Activated CD8-positive, alpha-beta memory T cell treated with anti-CD3 and anti-CD28 coated beads for 1 hour (primary cell): ENCODE measurements at places on chromosomes 3 and 15.

DNA sequence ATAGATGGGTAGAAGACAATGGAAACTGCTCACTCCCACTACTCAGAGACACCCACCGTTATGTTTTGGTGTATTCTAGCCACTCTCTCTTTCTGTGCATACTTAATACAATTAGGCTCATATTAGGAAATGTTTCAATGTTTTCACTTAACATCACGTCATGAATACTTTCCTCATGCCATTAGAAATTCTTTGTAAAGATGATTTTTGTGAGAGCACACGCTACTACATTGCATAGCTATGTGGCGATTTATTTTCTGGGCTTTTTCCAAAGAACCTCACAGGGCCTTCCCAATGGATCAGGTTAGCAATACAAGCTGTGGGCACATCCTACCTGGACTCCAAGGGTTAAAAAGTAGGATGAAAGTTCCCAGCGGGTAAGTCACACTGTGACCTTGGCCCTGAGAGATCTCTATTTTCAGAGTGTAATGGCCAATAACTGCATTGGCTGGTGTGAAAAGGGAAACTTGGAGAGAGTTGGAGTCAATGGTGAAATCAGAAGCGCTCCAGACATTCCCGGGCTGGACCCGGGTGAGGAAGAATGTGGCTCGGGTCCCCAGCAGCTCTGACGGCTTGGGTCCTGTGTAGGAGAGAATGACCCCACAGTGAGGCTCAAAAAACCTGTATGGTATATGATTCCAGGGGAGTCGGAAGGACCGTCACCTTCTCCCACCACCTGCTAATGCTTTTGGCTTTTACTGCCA is 25.8 kb upstream of the TGM5 start:
- DNase-seq = no peak

DNA sequence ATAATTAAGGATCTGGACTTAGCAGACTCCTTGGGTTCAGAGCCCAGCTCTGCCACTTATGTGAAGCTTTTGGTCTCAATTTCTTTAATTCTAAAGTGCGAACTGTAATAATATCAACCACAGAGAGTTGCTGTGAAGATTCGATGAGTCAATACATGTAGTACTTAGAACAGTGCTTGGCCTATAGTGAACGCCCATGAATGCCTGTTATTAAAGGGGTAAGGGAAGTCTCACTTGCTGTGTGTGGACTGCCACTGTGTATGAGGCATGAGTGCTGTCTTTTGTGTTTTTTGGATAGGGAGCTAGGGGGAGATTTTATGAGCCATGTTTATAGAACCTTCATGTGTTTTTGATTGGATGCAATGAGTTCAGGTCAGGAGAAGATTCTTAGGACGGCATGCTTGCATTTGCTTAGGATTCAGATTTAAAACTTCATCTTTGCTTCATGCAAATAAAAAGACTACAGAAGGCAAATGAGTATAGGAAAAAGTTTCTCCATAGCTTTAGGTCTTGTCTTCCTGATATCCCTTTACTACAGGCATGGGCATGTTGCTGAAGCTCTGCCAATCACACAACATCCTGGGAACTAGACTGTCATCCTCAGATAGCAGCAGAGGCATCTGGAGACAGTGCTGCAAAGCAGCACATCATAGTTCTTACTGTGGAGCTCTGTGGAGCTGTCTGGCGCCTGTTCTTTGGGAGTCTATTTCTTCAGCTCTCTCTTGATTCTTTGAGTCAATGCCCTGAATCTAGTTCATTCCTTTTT is 50.0 kb downstream of the PLS1 start:
- no peak for DNase-seq

- DNase-seq = no peak
Measured at GRCh38 chr3:186640929-186641328, 730 bp downstream of the FETUB start.

GRCh38 chr3:5663601-5664000 is 476.1 kb downstream of the EDEM1 start:
- DNase-seq = no peak

GRCh38 chr3:146189519-146190173 is 28.7 kb upstream of the PLOD2 start:
- no peak for DNase-seq

DNA sequence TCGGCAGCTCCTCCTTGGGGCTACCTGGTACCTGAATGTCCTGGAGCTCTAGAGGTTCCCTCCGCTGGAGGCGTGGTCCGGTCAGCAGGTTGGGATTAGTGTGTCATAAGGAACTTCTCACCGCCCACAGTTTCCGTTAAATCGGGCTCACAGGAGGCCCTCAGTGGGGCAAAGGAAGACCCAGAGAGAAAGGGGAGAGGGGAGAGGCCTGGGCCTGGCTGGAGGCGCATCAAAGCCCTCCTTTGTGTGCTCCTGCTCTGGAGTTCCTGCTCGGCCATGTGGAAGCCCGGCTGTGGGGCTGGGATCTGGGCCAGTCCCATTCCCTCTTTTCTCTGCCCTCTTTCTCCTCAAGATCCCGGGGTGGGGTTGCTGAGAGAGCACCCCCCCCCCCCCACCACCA is at the start of gene RLBP1:
RLBP1 (minus strand) TSS at position 37 of the 400 bp plus-strand sequence. CDS start 2,604 bp downstream, outside the sequence.
- no peak for DNase-seq

GRCh38 chr15:48641416-48641815 is 4.1 kb downstream of the FBN1 start:
- no peak for DNase-seq

GRCh38 chr3:117547956-117548550 is 838.5 kb downstream of the TUSC7 start:
- DNase-seq = no peak

GRCh38 chr3:194035406-194036138 is 100.4 kb upstream of the HES1 start:
- DNase-seq = no peak

DNA sequence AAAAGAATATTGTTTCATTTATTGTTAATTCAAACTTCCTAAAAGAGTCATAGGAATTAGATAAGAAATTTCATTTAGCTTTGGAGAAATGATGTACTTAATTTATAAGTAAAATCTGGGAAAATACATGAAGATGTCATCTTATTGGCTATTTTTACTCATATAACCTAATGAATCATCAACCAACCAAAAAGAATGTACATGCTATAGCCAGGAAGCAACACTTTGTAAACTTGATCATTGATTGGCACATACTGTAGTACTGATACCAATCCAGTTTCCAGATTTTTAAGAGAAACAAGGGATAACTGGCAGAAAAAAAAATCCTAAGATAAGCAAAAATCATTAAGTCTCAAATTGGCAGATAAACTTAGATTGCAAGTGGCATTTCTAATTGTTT is 207.9 kb upstream of the CDIN1 start:
- no peak for DNase-seq

DNA sequence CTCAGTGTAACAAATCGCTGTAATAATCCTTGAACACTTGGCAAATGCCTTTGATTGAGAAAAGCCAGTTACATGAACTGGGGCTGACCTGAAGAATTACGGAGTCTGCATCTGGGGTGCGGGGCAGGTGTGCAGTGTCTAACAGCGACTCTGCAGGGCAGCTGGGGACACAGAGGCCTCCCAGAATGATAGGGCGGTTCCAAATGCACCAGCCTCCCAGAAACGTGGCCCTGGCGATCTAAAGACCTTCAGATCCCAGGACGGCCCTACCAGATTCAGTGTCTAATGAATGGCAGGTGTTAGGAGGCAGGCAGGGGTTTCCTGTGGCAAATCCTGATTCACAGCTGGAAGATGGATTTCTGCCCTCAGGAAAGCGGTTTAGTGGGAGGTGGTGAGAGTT is 100.5 kb upstream of the RGMA start:
- DNase-seq = no peak

GRCh38 chr15:66459818-66460615 is 37.5 kb downstream of the SNAPC5 start:
- DNase-seq = no peak

GRCh38 chr15:72535911-72536310 is 61.8 kb downstream of the ARIH1 start:
- no peak for DNase-seq

DNA sequence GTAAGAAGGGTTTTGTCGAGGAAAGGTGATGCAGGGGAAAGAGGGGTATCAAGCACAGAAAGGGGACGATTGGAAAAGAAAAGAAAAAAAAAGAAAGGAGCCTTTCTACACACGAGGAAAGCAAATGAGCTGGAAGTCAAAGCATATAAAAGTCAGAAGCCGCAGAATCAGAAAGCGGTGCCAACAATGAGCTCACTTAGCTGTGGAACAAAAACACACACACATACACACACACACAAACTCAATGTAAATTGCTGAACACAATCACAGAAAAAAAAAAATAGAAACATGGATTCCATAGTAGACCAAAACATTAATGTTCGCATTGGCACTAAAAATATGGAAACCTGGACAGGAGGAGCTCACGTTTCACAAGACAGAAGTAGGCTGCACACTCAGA is 63.4 kb upstream of the FEZF2 start:
- no peak for DNase-seq

DNA sequence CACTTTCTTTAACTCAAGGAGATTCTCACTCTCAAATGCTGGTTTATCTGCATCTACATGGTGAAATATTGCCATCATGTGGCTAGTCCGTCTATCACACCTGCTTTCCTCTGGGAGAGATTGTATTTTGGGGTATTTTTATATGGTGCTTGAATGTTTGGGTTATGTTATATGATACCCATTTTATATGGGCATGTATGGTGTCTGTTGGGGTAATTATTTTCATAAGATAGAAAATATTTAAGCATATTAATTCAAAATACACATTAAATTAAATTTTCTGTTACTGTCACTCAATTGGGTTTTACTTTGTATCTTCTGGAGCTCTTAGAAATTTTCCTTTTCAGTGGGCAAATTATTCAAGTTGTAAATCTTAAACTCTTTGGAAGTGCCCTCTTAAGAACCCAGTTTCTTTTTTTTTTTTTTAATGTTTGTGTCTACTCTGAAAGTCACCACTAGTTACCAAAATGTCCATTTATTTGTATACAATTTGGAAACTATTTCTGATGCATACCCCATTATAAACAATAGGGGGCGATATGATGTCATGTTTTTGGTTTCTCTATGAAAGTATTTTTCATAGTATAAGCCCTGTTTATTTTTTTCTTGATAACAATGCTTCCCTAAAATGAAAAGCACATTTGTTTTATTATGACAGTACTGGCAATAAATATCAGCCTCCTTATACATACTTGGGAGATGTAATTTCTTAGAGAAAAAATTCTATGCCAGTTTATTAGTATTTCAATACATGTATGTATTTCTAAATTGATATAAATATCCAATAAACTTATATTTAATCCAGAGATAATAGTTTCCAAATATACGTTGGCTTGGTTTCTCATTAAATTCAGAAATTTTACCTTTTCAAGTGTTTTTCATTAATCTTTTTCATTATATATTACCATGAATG is 36.1 kb upstream of the PLSCR5 start:
- DNase-seq = no peak

DNA sequence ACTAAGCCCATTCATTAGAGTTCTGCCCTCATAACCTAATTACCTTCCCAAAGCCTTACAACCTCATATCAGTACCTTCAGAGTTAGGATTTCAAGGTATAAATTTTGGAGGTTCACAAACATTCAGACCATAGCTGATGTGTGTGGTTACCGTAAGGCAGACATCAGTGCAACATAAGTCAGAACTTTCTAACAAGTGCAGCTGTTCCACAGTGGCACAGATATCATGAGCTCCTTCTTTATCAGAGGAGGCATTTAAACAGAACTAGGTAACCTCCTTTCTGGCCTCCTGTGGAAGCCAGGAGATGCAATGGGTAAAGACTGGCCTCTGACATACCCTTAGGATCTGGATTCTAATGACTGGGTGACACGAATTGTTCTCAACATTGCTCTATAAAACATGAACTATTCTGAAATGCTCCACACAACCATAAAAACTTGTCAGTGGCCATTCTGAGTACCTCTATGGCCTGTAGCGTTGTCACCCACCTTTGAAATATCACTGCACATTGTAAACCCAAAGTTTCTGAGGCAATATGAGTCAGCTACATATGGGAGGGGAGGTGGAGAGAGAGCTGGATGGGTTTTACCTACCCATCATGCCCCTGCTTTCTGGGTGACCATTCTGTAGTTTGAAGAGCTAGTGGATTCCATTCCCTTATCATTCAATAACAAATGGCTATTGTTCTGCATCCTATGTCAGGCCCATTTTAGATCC is 546.0 kb upstream of the TBL1XR1 start:
- no peak for DNase-seq

- DNase-seq = no peak
Measured at GRCh38 chr3:12325586-12326515, 37.0 kb downstream of the PPARG start.

DNA sequence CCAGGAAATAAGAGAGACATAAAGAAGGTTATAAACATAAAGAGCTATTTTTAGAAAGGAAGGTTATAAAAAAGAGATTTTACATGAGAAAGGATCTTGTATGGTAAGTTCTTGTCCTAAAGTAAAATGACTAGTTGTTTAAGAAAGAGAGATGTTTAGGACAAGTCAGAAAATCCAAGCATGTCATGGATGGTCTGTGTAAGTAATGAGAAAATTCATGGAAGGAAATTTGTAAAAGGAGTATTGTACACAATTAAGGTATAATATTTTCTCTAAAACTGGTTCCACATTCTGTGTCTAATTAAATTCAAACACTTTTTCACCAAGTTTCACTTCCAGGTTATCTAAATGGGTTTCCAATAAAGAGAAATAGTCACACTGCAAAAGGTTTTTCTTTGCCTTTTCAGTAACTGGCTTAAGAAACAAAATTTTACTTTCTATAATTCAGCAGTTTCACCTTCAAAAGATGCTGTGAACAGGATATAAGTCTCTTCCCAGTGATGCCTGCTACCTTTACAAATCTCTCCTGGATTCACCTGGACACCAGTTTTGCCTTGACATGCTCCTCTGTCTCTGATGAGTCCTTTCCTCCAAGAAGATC is 455.7 kb downstream of the ZIC1 start:
- DNase-seq = no peak

DNA sequence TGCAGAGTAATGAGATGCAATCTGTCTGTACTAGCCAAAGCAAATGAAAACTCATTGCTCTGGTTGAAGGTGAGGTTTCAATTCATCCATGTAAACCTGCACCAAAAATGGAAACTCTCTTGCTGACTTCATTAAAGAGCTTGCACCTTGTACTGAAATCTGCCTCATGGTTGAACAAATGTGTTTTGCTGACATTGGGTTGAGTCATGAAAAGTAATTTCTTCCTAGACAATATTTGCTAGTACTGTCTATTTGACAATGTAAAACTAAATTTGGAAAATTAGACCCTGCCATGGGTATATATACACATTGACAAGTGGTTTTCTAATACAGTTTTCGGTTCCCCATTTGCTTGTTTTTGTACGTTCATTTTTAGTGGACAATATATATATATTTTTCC is 33.3 kb downstream of the RYR3 start:
- no peak for DNase-seq

DNA sequence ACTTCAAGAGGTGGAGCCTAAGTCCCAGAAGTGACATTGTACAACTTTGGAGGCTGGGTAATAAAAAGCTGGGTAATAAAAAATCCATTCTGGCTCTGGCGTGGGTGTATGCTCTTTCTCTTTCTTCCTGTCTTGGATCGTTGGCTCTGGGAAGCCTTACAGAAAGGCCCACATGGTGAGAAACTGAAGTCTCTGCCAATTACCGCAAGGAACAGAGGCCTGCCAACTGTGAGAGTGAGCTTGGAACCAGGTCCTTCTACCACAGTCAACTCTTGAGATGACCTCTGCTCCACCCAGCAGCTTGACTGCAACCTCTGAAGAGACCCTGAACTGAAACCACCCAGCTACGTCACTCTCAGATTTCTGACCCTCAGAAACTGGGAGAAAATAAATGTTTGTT is 51.0 kb downstream of the NR2F2 start:
- DNase-seq = no peak

GRCh38 chr15:84598993-84599392 is 1.8 kb upstream of the ZSCAN2 start:
- DNase-seq = no peak

- no peak for DNase-seq
Measured at GRCh38 chr3:45665101-45665572, 24.1 kb upstream of the SACM1L start.

GRCh38 chr15:80584561-80584964 is 110.5 kb upstream of the ABHD17C start:
- DNase-seq = no peak
